ENCODE measurements at places on chromosomes 16 and 17.

- DNase-seq = no peak
Measured at GRCh38 chr17:66966704-66967418, 2.4 kb downstream of the CACNG4 start.

GRCh38 chr17:72938482-72938881, 154.0 kb downstream of the SLC39A11 start:
- DNase-seq = no peak

- no peak for DNase-seq
Measured at GRCh38 chr17:49972486-49973270, 3.7 kb downstream of the DLX4 start.

- DNase-seq = peak; percentile 83
Measured at GRCh38 chr16:3645504-3646347, 8.8 kb upstream of the DNASE1 start.

- peak; percentile 96 for DNase-seq
Measured at GRCh38 chr17:45371414-45372324, 54.8 kb upstream of the MAP3K14 start.

- no peak for DNase-seq
Measured at GRCh38 chr17:17001076-17001777, 29.3 kb upstream of the TNFRSF13B start.

Data from iPS-NIHi11 (cell line).